ENCODE measurements at places on chromosomes 1 and 21.

DNA sequence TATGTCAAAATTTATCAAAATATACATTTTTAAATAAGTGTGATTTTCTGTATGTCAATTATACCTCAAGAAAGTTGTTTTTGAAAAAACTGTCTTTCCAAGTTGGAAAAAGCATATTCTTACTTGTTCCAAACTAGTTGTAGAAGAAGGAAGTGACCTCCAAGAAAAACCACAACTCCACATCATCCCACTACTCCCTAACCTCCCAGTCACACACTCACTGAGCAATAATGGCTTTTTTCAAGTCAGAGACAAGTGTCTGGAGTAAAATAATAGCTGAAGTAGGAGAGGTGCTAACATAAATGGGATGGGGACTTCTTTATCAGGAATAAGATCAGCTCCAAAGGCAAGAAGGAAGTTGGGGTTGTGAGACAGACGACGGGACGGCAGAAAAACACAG, 13.4 kb downstream of the EPRS1 start:
- no peak for DNase-seq

DNA sequence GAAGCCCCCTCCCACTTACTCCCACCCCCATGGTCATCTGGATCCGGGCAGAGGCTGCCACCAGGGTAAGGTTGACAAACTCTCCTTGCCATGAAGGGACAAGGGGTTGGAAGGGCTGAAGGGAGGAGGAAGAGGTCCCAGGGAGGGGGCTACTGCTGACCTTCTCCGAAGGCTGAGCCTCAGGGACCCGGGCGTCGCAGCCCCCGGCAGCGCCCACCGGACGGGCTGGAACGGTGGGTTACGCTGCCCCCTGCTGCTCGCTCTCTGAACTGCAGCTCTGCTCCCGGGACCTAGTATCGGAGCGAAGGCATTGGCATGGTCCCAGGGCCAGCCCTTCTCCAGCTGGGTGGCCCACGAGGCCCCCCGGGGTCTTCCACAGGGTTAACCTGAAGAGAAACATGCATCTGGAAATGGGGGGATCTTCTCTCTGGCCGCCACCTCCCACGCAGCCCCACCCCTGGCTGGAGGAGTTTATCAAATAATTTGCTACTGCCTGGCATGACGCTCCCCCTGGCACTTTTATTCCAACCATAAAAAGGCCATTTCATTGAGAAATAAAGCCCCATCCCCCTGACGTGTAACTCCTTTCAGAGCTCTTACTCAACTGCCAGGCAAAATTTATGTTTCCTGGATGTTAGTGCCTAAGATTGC, 70.4 kb upstream of the TARDBP start:
- DNase-seq = peak; percentile 74

DNA sequence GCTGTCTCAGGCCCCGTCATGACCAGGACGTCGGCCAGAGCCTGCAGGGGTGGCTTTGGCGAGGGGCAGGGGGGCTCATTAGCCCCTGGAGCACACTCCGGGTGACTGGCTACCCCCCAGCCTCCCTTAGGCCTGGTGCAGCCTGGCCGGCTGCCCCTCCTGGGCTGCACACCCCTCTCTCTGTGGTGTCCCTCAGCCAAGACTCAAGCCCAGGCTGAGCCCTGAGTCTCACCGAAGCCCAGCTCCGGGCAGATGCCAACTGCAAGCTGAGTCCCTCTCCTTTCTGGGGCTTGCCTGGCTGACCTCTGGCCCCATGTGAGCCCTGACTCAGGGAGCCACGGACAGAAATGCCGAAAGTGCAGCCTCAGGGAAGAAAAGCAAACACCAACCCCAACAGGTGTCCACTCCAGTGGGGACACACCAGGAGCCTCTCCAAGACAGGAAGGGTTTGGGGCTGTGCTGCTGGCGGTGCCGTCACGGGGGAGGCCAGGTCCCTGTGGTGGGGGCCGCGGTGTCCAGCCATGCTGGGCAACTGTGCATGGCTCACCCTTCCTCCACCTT, 5.3 kb upstream of the IBA57 start:
- DNase-seq = no peak

DNA sequence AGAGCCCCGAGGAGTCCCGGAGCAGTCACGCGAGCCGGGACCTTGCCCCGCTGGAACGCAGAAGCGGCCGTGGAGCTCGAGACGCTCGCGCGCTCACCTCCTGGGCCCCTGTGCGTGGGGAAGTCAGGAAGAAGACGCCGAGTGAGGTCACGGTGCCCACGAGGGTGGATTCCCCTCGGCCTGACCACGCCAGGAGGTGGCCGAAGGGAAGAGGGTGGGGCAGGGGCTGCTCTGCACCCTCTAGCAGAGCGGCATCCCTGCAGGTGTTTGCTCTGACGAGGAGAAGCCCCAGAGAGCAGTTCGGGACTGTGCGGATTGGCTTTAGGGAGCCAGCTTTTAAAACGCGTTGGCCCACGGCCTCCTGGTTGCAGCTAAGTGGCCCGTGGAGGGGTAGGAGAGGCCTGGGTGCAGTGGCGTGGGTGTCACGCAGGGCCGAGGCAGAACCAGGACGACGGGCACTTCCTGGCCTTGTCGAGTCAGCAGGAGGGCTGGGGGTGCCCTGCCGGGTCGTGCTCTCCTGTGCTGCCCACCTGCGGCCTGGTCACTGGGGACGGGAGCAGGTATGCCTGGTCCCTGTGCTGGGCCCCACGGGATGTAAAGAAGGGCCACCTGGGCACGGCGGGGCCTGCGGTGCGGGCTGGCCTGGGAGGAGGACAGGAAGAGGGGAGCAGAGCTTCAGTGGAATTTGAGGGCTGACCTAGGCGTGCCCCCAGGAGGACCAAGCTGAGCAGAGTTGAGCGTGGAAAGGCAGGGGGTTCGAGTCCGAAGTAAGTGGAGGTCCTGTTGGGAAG, 1.0 kb downstream of the PDXK start:
- DNase-seq = no peak

GRCh38 chr21:46021978-46022544, 40.5 kb downstream of the COL6A1 start:
- DNase-seq = no peak

- DNase-seq = no peak
Observed at GRCh38 chr1:236753964-236754363, 41.1 kb upstream of the MTR start.
